NCI-H1436 treated with DMSO at 0.1 percent for 48 hours (cell line): ENCODE measurements at places on chromosomes 11 and 22.

DNA sequence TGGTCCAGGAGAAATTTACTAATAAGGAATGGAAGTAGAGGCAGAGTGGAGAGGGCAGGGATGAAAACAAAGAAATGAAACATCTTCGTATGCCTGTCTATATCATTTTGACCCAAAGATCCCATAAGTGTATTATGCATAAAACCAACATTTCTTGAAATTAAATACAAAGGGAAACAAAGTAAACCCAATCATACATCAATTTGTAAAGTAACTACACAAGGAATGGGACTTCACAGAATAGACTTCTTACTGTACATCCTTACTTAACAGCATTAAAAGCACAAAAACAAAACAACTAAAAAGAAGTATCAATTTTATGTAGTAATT lies 253.6 kb upstream of the CCDC179 start:
- no peak for DNase-seq

DNA sequence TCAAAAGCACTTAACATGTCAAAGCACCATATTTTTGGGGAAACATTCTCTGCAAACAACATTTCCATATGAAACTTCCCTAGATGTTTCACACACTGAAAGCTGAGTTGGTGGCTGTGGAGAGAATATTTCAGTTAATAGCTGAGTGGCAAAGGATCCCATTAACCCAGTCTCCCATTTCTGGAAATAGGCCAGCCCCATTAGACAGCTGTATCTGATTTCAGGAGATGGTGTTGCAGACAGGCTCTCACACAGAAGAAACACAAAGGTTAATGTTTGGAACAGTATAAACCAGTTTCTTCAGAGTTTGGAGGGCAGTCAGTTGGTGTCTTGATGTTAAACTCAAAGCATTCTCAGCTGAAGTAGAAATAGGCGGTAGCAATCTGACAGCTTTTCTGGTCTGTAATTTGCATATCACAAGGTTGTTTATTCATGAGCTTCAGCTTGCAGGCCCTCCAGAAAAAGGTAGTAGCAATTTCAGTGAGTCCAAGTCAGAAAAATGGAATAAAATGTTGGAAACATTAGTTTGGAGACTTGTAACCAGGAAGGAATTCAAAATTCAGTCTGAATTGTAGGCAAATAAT lies 15.5 kb upstream of the ZBTB44 start:
- DNase-seq, result peak; percentile 22

- DNase-seq, result no peak
These were observed 15.7 kb upstream of the NAV2 start for GRCh38 chr11:19696904-19697303.

DNA sequence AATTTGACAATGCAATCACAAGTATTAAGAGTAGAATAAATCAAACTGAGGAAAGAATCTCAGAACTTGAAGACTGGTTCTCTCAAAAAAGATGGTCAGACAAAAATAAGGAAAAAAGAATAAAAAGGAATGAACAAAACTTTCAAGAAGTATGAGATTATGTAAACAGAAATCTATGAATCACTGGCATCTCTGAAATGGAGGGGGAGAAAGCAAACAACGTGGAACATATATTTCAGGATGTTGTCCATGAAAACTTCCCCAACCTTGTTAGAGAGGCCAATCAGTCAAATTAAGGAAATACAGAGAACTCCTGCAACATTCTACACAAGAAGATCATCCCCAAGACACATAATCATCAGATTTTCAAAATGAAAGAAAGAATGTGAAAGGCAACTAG lies 235.7 kb downstream of the SBF2 start:
- no peak for DNase-seq

DNA sequence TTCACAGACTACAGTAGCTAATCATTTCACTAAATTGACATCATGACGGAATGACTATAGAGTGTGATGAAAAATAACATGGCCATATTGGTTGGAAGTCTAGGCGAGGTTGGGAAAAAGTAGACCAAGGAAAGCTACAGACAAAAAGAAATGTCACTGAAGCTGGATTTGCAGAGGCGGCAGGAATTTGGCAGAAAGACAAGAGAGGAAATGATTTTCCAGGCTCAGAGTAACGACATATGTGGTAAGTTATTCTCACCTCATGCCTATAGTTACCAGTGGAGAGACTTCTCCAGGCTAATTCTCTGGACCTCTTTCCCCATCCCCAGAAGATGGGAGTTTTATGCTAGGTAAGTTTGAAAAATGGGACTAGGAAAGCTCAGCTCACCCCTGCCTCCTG lies 1005.8 kb upstream of the CCDC90B start:
- DNase-seq, result no peak

GRCh38 chr11:67267188-67268080 lies 1.2 kb downstream of the GRK2 start:
- no peak for DNase-seq

GRCh38 chr11:20129665-20130064 lies 30.6 kb downstream of the DBX1 start:
- no peak for DNase-seq

GRCh38 chr22:29309332-29310064 lies 3.0 kb downstream of the GAS2L1 start:
- no peak for DNase-seq

- peak; percentile 56 for DNase-seq
These were observed 26.1 kb upstream of the IGSF9B start for GRCh38 chr11:133982876-133983275.

DNA sequence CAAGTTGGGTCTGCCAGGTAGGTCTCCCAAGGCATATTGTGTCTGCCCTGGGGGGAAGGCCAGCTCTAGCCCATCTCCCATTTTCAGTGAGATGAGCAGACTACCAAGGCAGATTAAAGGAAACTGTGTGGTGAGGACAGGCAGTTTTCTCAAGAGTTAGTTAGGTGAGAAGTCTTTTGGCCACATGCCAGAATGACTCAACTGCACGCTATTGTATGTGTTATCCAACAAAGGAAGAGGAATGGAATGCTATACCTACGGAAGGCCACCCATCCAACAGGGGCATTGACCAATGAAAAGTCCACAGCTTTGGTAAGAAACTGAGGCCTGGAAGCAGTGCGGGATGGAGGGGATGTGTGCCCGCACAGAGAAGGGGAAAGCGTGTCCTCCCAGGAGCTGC lies 941.7 kb downstream of the NTM start:
- DNase-seq, result no peak

DNA sequence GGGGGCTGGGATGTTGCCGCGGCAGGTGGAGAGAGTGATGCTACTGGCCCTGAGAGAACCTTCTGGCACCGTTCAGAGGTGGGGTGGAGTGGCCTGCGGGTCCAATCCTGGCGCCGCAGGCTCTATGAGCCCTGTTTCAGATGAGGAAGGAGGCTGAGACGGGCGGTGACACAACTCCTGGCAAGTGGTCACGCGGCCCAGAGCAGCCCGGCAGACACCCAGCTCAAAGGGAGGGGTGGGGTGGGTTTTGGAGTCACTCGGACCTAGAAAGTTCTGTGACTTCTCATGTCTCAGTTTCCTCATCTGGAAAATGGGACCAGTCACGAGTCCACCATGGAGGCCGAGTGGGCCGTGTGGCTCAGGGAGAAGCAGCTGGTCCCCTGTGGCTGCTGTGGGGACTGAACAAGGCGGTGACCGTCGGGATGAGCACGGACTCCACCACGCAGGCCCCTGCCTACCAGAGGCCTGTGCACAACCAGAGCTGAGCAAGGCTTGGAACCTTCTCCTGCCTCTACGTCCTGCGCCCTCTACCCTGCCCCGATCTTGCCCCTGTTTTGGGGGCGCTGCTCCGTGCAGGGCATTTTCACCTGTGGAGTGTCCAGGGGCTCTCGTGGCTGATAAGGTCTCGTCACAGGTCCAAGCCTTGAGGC lies 3.7 kb downstream of the TSPO start:
- DNase-seq, result no peak
